Mesenchymal stem cell (in vitro differentiated cells and primary cell): ENCODE measurements at places on chromosomes 13 and 19.

- H3K4me3 ChIP-seq = no peak overlapping the region
- H3K27me3 ChIP-seq = peaks cover 18% of the 10 kb centered on the region
- H3K4me1 ChIP-seq = no peaks in the 10 kb centered on the region
- H3K27ac ChIP-seq = no peak overlapping the region
These were observed 488.8 kb downstream of the IRS2 start for GRCh38 chr13:109297628-109298027.

DNA sequence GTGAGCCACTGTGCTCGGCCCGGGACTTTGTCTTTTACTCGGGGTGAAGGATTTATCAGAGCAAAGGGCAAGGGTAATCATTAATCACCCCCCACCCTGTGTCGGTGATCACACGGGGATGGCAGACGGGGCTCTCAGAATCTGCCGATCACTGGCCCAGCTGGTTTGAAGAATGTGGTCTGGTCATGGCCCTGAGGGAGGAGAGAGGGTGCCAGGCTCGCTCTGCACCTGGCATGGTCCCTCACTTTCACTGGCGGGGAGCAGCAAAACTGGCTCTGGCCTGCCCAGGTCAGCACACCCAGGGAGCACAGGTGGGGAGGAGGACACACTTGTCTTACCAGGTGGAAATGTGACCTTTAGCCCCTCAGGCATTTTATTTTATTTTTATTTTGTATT lies 10.2 kb downstream of the REEP6 start:
- peaks cover 16% of the 10 kb centered on the region for H3K27me3 ChIP-seq
- DNase-seq = no peak
- no peak overlapping the region for H3K27ac ChIP-seq
- H3K36me3 ChIP-seq = no peaks in the 10 kb centered on the region

- peaks cover 9% of the 10 kb centered on the region for H3K36me3 ChIP-seq
- no peak for DNase-seq
These were observed 3.1 kb downstream of the NR2F6 start for GRCh38 chr19:17242431-17243208.

- H3K36me3 ChIP-seq = no peaks in the 10 kb centered on the region
- no peak overlapping the region for H3K4me3 ChIP-seq
- H3K27ac ChIP-seq = no peak overlapping the region
- no peaks in the 10 kb centered on the region for H3K27me3 ChIP-seq
- H3K4me1 ChIP-seq = peaks cover 2% of the 10 kb centered on the region
These were observed 211.8 kb upstream of the SOX1 start for GRCh38 chr13:111855191-111855590.

DNA sequence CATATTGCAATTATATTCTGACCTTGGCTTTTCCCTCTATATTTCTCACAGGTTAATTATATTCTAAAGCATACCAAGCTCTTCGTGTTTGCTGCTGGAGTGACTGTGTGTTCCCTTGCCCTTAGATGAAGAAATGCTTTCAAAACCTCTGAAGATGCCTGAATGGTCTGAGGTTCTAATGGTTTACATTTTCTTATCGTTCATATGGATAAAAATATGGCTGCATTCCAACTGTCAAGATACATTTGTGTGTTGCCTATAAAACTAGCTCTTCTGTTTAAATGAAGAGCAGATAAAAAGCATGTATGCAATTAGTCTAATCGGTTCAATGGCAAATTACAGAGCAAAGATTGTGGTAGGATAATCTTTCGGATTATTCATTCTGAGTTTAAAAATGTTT lies 68.4 kb upstream of the ANKRD10 start:
- H3K4me3 ChIP-seq = no peak overlapping the region
- no peak for DNase-seq
- no peak overlapping the region for H3K27ac ChIP-seq
- H3K4me1 ChIP-seq = no peaks in the 10 kb centered on the region
- H3K36me3 ChIP-seq = no peaks in the 10 kb centered on the region
- no peaks in the 10 kb centered on the region for H3K27me3 ChIP-seq

GRCh38 chr19:19280561-19280960 lies 7.5 kb upstream of the TM6SF2 start:
- H3K4me3 ChIP-seq = no peak overlapping the region
- DNase-seq = no peak
- peaks cover 46% of the 10 kb centered on the region for H3K4me1 ChIP-seq
- no peak overlapping the region for H3K27ac ChIP-seq
- no peaks in the 10 kb centered on the region for H3K27me3 ChIP-seq

DNA sequence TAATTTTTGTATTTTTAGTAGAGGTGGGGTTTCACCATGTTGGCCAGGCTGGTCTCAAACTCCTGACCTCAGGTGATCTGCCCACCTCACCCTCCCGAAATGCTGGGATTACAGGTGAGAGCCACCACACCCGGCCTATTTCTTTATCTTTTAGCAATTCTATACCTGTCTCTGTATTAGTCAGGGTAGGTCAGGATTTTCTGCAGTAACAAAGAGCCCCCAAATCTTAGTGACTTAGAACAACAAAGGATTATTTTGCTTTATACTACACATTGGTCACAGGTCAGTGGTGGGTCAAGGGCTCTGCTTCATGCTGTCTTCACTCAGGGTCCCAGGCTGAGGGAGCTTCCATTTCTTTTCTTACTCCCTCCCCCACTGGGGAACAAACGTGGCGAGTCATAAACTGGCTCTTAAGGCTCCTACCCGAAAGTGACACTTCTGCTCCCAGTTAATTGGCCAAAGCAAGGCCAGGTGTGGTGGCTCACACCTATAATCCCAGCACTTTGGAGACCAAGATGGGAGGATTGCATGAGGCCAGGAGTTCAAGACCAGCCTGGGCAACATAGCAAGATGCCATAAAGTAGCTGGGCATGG lies 6.8 kb downstream of the ITPKC start:
- H3K4me3 ChIP-seq = no peak overlapping the region
- H3K27ac ChIP-seq = no peak overlapping the region
- no peaks in the 10 kb centered on the region for H3K27me3 ChIP-seq
- no peak for DNase-seq
- H3K36me3 ChIP-seq = peaks cover 31% of the 10 kb centered on the region

DNA sequence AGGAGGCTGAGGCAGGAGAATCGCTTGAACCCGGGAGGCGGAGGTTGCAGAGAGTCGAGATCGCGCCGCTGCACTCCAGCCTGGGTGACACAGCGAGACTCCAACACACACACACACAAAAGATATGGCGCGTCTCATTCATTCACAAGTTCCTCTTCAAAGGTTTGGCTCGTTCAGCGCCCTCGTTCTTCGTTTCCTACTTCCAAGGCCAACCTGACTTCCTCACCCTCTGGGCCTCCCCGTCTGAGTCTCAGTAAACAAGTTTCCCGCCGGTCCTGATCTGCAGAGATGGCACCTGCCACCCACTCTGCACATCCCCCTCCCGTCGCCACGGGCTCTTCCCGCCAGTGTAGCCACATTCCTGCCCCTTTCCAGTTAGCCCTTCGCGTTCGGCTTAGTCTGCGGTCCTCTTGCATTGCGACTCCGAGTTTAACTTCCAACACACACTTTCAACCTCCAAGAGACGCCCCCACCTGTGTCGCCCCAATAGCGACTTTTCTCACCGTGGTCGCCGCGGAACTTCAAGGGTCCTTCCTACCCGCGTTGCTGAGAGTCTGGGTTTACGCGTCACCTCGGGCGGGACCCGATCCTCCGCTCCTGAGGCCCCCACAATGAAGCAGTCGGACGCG lies 1.3 kb upstream of the BSG start:
- H3K36me3 ChIP-seq = peaks cover 3% of the 10 kb centered on the region
- H3K4me1 ChIP-seq = peaks cover 28% of the 10 kb centered on the region
- peak; percentile 73 for DNase-seq
- peak overlapping the region; percentile 74 for H3K4me3 ChIP-seq
- H3K27me3 ChIP-seq = no peaks in the 10 kb centered on the region

DNA sequence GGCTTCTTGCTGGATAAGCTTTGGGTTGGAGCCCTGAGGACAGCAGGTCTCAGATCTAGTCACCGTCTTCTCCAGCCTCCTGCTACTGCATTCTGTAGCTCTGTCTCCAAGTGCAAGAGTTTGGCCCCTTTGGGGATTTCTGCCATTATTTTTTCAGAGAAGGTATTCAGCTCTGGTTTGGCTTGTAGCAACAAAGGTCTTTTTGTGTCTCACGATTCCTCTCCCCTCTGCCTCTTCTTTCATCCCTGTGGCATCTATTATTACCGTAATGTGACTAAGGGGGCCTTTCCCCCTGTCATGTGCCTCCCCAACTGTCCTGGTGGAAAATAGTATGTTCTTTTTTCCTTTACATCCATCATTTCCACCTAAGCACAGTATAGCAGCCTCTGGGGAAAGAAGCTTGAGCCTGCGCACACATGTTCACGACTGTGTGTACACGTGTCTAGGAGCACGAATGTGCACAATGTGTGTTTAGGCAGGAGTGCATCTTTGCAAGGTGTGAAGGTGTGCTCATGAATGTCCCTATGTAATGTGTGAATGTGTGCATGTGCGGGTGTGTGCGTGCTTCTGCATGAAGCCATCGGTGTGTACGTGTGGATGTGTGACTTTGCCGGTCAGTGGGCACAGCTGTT lies 273.9 kb downstream of the ZNF536 start:
- no peak overlapping the region for H3K27ac ChIP-seq
- peaks cover 67% of the 10 kb centered on the region for H3K27me3 ChIP-seq

DNA sequence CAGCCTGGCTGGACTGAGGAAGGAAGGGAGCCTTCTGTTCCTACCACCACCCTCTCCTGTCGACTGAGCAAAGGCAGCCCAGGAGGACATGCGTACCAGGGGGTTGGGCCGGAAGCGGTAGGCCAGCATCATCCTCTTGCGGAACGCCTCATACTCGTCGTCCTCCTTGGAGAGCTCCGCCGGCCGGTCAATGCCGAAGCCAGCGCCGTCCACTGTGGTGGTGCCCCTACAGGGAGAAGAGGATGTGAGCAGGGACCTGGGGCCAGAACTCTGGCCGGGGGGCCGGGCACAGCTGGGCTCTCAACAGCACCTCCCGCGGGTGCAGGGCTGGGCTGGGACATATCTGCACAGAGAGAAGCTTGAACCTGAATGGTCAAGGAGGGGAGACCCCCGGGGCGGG lies 3.8 kb upstream of the TM6SF2 start:
- H3K27me3 ChIP-seq = peaks cover 17% of the 10 kb centered on the region
- H3K4me1 ChIP-seq = peaks cover 58% of the 10 kb centered on the region
- H3K36me3 ChIP-seq = peaks cover 67% of the 10 kb centered on the region
- no peak overlapping the region for H3K4me3 ChIP-seq
- H3K27ac ChIP-seq = peak overlapping the region; percentile 81

- H3K27ac ChIP-seq = no peak overlapping the region
- no peaks in the 10 kb centered on the region for H3K4me1 ChIP-seq
- no peak overlapping the region for H3K4me3 ChIP-seq
- no peaks in the 10 kb centered on the region for H3K27me3 ChIP-seq
- no peak for DNase-seq
- no peaks in the 10 kb centered on the region for H3K36me3 ChIP-seq
These were observed 833.4 kb upstream of the ATXN8OS start for GRCh38 chr13:69274231-69274630.

- no peak for DNase-seq
- H3K36me3 ChIP-seq = no peaks in the 10 kb centered on the region
- H3K4me1 ChIP-seq = no peaks in the 10 kb centered on the region
- no peak overlapping the region for H3K4me3 ChIP-seq
These were observed 11.7 kb upstream of the RBM26 start for GRCh38 chr13:79417741-79418140.

DNA sequence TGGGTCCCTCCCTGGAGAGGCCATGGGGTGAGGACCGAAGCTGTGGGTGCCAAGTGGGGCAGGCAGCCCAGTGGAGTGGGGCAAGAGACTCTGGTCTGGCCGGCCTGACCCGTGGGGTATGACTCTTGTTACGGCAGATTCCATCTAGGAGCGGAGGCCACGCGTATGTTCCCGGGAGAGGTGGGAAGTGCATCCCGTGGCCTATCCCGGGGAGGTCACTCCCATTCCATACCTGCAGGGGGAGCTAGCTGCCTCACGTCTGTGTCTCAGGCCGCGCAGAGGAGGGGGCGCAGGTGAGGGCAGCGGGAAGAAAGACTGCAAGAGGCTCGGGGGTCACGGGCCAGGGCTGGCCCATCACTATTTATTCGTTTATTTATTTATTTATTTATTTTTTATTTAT lies 4.9 kb downstream of the CSNK1G2 start:
- no peaks in the 10 kb centered on the region for H3K27me3 ChIP-seq
- peaks cover 39% of the 10 kb centered on the region for H3K4me1 ChIP-seq
- no peak overlapping the region for H3K4me3 ChIP-seq
- DNase-seq = peak; percentile 44

DNA sequence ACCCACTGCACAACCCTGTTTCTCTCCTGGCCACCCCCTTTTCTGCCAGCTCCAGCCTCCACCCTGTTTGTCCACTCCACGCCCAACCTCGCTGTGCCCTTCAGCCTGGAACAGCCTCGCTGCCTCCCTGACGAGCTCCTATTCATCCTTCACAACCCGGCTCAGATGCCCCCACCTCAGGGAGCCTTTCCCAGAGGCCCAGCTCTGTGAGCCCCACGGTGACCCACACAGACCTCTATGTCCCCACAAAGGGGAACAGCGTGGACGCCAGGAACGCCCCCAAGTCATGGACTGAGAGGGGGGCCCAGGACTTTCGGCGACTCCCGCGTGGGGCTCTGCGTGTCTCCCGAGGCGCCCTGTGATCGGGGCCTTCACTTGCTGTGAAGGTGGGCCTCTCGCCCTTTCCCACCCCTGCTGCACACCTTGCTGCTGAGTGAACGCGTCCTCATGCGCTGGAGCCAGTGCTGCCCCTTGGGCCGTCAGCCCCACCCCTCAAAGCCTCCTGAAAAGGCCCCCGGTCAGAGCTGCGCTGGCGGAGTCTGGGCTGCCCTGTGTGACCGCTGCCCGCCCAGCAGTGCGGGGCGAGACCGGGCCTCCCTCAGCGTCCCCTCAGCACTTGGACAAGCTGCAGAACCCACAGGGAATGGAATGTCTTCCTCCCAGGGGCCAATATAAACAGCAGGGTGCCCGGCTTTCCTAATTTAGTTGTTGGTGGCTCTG lies 40.0 kb downstream of the ADPRHL1 start:
- no peak overlapping the region for H3K4me3 ChIP-seq
- peaks cover 34% of the 10 kb centered on the region for H3K4me1 ChIP-seq
- H3K27ac ChIP-seq = no peak overlapping the region
- H3K27me3 ChIP-seq = no peaks in the 10 kb centered on the region
- no peak for DNase-seq

DNA sequence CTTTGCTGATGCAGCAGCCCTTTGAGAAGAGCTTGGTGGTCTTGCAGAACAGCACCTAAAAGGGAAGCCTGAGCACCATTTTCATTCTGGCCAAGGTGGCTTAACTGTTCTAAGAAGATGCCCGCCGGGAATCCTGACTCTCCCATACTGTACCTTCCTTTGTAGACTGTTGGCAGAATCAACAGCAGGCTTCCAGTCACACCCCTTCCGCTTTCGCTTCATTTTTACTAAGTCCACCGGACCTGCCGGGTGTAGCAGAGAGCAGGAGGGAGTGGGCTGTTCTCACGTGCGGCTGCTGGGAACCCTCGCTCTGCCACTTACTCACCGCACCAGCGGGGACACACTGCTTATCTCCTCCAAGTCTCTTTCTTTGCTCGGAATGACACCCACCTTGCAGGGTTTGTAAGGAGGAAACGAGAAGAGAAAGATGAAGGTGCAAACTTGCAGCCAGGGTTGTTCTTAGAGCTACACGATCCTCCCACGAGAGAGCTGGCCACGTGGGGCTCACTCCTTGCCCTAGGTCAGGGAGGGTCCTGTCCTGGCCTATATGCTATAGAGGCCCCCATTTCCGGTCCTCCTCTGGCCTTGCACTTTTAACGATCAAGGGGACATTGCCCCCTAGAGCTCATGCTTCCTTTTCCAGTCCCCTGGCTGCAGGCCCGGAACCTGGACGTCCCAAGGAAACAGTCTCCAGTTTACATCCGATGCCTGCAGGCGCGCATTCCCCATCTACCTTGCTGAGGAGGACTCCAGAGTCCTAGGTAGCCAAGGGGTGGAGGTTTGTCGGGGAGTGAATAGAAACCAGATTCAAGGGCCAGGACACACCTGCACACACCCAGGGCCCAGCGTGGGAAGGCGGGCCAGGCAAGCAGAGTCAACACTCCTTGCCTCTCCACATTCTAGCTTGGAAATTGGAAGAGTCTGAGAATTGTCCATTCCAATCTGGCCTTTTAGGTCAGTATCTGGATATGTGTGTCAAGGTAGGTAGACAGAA lies 453.6 kb downstream of the IRS2 start:
- H3K27ac ChIP-seq = no peak overlapping the region
- peaks cover 5% of the 10 kb centered on the region for H3K4me1 ChIP-seq
- H3K4me3 ChIP-seq = no peak overlapping the region
